Heart left ventricle (tissue), 16 donors: ENCODE measurements at places on chromosomes 1 and 21.

- DNase-seq: no peak
Observed at GRCh38 chr1:43205671-43206070, 33.5 kb downstream of the CFAP57 start.

DNA sequence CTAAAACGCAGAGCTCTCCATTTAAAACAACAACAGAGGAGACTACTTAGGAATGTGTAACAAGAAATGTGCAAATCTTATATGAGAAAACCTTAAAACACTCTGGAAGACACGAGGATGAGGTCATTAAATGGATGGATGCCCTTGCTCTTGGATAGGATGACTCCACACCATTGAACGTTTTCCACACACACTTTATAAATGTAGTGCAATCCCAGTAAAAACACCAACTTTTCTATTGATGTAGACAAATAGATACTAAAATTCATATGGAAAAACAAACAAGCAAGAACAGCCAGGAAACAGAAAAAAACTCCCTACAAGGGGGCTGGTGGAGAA lies 18.4 kb upstream of the COL6A1 start:
- DNase-seq: no peak

GRCh38 chr1:108852221-108852975 lies 4.5 kb downstream of the AKNAD1 start:
- no peak for DNase-seq

DNA sequence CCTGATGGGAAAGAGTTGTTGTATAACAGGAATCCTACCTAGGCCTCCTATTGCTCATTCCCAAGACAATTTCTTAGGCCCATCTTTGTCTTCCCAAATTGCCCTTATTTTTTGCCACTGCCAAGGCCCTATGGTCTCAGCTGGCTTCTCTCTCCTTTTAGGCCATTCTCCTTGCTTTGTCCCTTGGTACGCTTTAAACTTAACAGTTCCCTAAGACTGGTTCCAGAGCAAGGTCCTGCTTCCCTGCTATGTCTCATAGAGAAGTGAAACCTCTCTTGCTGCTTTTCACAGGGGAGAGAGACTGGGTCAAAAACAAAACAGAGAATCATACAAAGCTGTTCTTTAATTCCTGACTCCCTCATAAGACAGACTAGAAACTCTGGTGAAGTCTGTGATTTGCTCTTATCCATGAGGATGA lies 77.1 kb downstream of the XCL2 start:
- DNase-seq: no peak

- DNase-seq: no peak
Observed at GRCh38 chr1:116580446-116581322, 9.9 kb upstream of the CD58 start.

GRCh38 chr1:107267489-107267888 lies 126.7 kb downstream of the NTNG1 start:
- no peak for DNase-seq
